Stimulated activated CD8-positive, alpha-beta memory T cell treated with anti-CD3 and anti-CD28 coated beads, Interleukin-7, amount 100 ng/mL, for 1 hour (primary cell): ENCODE measurements at places on chromosomes 2 and 18.

DNA sequence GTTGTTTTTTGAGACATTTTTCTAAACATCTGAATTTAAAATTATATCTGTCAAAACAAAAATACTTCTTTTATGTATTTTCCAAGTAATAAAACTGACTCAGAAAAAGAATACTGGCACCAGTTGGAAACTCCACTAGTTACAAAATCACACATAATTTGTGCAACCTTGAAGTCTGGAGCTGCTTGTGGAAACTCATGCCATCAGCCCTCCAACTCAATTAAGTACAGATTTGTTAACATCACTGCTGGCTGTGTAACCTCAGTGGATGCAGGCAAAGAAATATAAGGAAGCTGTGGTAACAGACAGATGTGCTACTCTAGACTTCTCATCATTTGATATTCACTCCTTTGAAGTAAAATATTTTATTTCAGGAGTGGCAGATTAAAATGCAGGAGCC, 30.0 kb upstream of the RAPH1 start:
- DNase-seq: no peak

DNA sequence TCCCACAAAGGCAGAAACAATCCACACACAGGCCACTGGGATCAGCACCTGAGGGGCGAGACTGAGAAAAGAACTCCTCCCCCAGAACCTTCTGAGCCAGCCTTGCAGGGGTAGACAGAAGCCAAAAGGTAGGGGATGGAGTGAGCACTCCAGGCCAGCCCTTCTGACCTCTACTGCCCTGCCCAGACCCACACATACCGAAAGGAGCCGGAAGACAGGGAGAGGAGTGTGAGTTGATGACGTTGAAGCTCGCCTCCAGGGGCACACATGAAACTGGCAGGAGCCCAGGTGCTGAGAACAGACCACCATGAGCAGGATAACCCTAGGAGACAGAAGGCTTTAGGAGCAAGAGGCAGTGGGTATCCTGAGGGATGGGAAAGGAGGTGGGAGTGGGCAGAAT, 1.8 kb downstream of the SLC23A3 start:
- no peak for DNase-seq

- DNase-seq: no peak
These were observed 17.5 kb downstream of the LBH start for GRCh38 chr2:30248791-30249190.

- no peak for DNase-seq
These were observed 451.0 kb downstream of the SLC4A3 start for GRCh38 chr2:220078439-220078838.

- no peak for DNase-seq
These were observed 342.7 kb downstream of the TDRD15 start for GRCh38 chr2:21466341-21466927.

DNA sequence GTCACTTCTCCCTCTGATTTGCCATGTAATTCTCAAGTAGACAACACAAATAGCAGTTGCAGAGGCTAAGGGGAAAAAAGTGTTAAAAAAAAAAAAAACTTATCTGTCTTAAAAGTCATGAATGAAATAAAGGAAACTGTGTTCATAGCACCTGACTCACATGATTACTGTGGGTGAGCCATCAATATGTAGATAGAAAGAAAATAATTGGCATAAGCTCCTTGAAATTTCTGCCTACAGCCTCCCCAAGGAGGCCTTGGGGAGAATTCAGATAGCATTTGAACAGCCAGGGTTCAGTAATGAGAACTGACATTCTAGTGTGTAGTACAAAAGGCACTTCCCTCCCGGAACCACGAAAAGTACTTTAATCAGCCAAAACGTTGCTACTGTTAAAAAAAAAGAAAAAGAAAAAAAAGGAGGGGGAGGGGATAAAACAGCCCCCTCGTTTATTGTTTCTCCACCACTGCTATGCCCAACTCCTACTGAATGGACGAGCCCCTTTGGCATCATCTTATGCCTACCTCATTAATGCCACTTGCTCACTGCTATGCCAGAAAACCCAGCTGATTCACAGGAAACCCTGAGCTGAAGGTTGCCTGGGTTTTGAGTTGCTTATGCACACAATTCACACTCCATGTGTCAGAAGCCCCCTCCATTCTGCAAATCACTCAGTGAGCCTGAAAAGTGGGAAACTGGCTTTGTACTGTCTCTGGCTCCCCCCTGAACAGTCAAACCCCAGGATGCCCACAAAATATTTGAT, 65.5 kb upstream of the KLF7 start:
- DNase-seq: no peak

- no peak for DNase-seq
These were observed 135.8 kb downstream of the TPO start for GRCh38 chr2:1548910-1549673.

DNA sequence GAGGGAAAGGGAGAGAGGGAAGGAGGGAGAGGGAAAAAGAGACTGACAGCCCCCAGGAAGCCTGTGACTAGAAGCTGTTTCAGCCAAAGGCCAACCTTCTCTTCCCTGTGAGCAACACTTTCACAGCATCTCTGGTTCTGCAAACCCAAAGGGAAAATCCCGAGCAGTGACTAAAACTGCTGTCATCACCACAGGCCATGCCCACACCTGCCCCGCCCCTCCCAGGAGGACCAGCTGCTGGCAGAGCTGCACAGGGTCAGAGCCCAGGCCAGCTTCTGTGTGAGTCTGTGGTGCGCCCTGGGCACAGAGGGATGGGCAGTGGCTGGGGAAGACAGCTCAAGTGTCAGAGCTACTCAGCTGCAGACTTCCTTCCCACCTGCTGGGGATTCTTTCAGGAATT, 64.9 kb upstream of the OTOS start:
- no peak for DNase-seq

GRCh38 chr2:142180820-142181533, 50.2 kb upstream of the LRP1B start:
- DNase-seq: no peak

GRCh38 chr2:161947836-161948235, 126.2 kb downstream of the DPP4 start:
- no peak for DNase-seq
